ENCODE measurements at places on chromosomes 5 and 9.

DNA sequence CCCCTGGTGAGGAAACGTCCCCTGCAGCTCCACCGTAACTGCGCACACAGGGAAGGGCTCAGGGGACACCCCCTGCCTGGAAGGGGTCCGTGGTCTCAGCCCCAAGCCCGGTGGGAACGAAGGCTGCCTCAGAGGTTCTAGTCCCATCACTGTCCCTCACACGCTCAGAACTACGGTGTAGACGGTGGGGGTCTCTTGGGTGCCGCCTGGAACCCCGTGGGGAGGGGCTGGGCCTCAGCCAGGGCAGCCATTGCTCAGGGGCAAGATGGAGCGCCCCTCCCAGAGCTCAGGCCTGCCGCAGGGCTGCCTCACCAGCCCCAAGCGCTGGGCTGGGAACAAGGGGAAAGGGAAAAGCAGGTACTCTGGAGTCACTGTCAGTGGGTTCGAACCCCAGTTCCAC is 2.9 kb downstream of the AGPAT2 start:
- no peak for DNase-seq

DNA sequence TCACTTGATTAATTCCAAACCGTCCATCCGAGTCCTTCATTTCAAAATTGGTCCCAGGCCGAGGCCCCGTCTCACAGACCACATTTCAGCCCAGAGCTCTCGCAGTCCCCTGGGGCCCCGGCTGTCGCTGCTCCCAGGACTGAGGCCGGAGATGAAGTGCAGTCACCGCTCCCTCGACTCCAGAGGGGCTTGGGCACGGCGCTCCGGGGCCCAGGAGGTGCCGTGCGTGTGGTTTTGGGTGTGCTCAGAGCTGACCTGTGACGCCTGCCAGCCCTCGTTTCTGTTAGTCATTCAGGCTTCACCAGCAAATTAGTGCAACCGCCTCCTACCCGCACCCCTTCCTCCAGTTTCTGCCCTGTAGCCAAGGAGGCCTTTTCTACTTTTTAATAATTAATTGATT is 48.7 kb upstream of the PHYKPL start:
- no peak for DNase-seq

DNA sequence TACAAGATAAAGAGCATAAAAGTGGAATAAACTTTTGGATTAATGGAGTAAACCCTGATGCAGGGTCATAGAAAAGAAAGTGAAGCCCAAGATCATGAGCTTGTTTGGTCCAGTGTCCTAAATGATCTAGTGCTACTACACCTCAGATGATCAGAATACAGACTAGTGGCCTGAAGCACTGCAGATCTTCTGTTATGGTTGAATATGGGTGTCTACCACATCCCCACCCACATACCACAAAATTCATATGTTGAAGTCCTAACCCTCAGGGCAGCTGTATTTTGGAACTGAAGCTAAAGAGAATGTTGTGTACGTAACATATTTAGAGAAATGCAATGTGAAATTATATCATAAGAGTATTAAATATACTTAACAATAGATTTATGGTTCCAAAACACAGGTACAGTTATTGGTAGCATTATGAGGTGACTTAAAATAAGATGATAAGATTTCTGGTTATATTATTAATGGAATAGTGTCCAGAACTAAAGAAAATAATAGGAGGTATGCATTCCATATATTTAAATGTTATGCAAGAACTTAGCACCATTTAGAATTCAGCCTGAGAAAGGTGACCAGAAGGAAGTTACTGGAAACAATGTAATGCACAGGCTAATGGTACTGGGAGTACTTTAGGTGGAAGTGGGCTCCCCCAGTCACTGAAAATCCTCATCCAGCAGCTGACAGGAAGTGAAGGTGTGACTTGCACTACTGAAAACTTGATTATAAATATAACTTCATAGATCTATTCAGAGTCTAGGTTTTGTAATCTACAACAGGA is 1155.1 kb downstream of the TAF11L14 start:
- no peak for DNase-seq

DNA sequence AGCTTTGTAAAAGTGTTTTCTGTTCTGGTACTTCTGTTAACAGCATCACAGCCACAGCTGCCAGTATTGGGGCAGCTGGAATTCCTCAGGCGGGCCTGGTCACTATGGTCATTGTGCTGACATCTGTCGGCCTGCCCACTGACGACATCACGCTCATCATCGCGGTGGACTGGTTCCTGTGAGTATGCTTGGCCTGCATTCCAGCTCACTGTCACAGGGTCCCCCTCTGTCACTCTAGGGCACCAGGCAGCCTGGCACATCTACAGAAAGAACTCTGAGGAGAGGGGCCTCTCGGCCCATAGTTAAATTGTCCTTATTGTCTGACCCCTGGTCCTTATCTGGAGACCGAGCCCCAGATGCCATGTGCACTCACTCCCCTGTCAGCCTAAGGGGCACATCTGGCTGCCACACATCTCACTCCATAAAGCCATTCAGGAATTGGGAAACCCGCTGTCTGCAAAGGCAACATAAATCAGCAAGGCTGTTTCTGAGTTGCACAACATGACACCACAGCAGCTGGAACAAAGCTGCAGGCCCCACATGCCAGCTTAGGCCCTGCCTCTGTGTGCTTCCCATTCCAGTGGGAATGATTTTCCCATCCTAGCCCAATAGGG is 77.5 kb downstream of the SLC1A3 start:
- DNase-seq = no peak

DNA sequence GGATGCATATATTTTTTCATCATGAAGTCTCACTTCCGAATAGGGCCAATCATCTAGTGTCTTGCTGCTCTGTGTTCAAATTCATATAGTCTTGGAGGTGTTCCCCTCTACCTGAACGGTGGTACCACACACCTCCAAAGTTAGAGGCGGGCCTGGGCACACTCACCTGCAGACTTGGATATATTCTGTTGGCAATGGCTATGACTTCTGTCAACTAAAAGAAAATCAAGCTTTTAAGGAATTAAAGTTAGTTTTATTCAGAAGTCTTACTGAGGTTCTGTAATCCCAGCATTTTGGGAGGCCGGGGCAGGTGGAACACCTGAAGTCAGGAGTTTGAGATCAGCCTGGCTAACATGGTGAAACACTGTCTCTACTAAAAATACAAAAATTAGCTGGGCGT is 2.6 kb upstream of the NIPAL4 start:
- no peak for DNase-seq

DNA sequence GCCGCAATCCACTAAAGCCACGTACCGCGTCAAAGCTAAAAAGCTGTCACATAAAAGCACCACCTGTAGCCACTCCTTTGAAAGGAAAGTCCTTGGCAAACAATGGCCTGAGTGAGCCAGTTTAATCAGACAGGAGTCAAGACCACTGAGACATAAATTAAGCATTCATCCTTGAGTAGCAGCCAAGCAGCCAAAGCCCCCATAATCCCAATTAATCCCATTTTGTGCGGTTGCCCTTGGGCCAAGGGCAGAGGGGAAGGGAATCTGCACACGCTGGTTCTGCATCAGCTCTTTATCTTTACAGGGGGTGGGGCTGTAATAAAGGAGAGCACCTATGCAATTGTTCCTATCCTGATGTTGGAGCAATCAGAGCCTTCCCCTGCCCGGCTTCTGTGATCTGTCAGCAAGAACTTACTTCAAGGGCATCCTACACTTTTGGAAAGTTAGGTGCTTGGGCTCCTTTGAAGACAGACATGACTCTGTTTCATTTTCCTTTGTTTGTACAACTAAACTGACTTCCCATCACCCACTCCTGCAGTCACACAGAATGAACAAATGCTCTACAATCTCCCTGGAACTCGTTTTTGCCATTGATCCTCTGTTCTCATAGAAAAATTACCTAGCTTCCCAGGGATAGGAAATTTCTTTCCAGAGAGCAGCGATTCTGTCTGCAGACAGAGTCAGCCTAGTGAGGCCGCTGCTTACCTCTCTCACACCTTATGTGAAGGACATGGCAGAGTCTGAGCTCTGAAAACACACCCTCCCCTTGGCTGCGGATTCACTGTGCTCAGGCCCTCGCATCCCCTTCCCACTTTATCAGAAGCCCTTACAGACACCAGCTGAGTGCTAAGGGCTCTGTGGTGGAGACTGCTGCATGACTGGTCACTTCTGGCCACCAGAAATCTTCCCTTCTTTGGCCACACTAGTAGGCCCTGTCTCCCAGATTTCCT is 116.2 kb upstream of the TBCA start:
- DNase-seq = no peak

GRCh38 chr5:155492191-155492590 is 478.6 kb downstream of the KIF4B start:
- no peak for DNase-seq

DNA sequence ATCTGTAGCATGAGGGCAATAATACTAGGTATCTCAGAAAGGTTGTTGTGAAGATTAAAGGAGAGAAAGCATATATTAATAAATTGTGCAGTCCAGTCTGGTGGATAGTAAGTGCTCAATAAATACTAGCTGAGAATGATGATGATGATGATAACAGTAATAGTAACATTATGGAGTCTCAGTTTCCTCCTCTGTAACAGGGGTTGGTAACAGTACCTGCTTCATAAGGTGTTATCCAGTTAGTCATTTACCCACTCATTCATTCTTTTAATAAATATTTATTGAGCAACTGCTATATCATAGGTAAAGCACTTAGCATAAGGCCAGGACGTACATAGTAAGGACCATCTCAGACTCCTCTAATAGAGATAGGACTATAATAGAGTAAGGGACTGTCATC is 7.6 kb downstream of the SLC6A7 start:
- DNase-seq = no peak

- DNase-seq = no peak
Observed at GRCh38 chr5:149437391-149438040, 58.4 kb upstream of the IL17B start.

DNA sequence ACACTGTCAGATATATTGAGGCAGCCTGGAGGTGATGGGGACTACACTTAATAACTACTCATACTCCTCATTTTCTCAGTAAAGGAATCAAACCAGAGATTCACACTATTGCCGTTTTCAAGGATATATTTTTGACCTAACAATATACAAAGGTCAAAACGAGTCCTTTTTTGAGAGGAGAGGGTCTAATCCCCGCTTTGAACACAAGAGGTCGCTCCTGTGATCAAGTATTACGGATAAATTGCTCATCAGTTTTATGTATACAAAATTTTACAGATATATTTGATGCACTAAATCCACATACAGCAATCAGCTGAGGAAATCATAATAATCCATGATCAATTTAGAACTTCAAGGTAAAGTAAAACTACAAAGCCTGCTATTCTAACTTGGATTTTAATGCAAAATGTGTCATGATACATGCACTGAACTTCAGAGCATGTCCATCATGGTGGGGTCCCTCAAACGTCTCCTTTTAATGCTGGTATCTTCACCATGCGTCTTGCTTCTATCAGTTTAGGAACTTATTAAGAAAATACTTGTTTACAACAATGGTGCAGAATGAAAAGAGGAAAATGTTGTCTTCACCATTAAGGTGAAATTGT is 2.5 kb upstream of the ISL1 start:
- DNase-seq = no peak

GRCh38 chr5:66415208-66415607 is 181.0 kb upstream of the MAST4 start:
- no peak for DNase-seq

- no peak for DNase-seq
Observed at GRCh38 chr9:136054798-136055714, 40.0 kb downstream of the NACC2 start.

GRCh38 chr5:142065273-142065672 is 43.3 kb upstream of the NDFIP1 start:
- DNase-seq = no peak

- DNase-seq = no peak
Observed at GRCh38 chr5:151733358-151734063, 24.9 kb downstream of the ATOX1 start.

DNA sequence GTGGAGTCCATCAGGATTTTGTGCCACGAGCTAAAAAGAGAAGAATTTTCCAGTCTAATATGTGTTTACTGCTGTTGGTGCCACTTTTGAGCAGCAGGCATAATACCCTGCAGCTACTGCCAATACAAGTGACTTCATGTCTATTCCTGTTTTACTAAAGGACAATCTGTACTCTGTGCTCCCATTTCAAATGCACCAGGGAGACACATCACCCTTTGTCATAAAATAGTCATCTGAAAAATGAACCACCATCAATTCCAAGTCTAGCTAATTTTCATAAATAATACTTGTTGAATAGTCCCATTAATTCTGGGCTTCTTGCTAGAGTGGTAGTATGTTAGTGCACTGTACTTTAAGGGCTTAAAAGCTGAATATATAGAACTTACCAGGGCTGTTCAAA is 8.9 kb upstream of the PKD2L2 start:
- no peak for DNase-seq

DNA sequence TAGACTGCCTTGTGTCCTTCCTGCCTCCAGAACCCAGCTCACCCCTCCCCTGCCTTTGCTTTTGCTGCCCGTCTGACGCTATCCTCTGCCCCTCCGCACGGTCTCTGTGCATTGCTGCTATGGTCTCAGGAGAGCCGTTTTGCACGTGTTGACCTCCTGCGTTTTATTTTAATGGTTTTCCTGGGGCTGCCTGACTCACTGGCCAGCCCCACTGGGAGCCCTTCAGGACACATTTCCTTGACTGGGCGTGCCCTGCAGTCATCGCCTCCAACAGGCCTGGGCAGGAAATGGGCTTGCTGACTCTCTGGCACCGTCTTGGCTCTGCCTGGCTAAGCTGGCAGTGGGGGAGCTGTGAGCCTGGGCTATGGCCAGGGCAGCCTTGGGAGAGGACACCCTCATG is 17.9 kb upstream of the ASS1 start:
- peak; percentile 88 for DNase-seq

- DNase-seq = no peak
Observed at GRCh38 chr5:42772265-42772993, 15.8 kb downstream of the CCDC152 start.
